ENCODE measurements at places on chromosomes 16 and 17. TPM values are rescaled to one million over a fixed set of nuclear protein-coding genes. Genes with fewer than 3 reads are reported as not detected.

DNA sequence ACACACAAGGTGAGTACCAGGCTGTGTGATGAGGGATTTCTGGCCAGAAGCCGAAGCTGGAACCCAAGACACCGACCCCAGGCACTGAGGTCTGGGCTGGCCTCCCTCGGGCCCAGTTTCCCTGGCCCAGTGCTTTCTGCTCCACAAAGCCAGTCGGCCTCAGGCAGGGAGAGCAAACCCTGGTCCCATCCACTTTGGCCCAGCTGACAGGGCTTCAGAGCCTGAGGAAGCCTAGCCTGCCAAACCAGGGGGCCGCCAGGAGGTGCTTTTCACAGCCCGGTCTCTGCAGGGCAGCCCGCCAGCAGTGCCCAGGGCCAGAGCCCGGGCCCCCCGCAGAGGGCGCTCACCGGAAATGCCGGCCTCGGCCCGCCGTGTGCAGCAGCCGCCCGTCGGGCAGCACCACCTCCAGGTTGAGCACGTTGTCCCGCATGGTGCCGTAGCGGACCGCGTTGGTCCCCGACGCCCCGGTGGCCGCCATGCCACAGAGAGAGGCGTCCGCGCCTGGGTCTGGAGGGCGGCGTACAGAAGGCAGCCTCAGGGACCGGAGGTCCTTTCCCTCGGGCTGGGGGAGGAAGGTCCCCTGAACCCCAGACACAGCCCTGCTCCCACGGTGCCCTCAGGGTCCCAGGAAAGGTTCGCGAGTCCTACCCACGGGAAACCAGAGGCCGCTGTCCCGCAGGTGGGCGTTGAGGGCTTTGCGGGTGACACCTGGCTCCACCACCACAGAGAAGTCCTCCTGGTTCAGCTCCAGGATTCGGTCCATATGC lies 2.2 kb downstream of the LDHD start:
- no peak for DNase-seq

DNA sequence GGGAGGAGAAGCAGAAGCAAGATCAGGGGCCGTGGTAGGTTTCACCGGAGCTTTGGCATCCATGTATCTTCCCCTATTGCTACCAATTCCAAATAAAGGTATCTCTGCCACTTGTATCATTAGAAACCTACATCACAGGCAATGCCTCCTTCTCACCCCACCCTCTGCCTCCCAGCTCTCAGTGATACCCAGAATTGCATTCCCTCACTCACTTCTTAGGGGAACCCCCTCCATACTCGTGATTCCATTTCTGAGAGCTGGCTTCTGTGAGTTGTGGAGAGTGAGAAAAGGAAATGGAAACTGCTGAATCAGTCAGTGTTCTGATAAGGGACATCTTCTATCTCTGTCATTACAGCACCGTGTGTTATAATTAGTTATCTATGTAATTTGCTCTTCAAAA lies 2.3 kb upstream of the CCL3 start:
- DNase-seq = no peak

DNA sequence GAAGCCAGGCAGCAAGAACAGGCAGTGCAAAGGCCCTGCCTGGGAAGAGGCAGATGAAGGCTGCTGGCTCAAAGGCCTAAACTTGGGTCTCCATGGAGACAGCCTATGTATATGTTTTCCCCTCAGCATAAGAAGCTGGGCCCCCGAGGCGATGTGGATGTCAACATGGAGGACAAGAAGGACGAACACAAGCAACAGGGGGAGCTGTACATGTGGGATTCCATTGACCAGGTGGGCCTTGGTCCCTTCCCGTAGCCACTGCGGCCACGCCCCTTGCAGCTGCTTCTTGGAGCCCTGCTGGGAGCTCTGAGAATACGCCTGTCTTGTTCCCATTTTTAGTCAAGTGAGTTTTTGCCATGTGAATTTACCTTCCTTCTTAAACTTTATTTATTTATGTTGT lies 106.0 kb downstream of the SDR42E1 start:
- no peak for DNase-seq

GRCh38 chr16:88928405-88929090 lies 48.5 kb downstream of the CBFA2T3 start:
- DNase-seq = no peak

LRRC37A gene
- total RNA-seq = 2.6 TPM

GRCh38 chr16:48367441-48368049 lies 17.7 kb downstream of the SIAH1 start:
- DNase-seq = no peak

DNA sequence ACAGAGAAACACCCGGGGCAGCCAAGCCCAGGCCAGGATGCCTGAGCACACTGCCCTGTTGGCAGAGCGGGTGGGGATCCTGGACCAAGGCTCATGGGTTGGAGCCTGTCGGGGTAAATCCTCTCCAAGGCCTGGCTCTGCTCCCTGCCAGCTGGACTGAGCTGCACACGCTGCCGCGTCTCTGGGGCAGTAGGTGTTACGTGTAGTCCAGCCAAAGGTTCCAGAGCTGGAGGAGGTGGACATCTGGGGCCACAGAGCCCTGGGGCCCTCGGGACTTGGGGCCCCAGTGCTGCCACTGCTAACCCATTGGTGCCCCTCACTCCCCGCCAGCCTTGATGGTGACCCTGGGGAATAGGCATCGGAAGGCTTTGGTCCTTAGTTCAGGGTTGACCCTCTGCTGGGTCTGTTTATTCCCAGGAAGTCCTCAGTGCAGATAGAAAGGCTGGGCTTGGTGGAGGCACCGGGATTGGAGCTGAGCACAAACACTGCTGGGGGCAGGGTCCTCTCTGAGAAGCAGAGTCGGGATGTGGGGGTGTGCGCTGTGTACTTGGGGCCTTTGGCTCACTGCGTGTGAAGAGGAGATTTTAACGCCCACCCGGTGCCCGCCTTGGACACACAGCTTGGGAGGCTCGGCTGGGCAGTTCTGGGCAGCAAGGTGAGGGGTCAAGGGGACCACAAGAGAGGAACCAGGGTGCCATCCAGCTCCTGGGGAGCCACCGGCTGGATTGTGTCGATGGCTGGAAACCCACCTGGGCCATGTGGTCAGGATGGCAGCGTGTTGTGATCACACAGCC lies 16.3 kb upstream of the CBX4 start:
- DNase-seq = no peak

DNA sequence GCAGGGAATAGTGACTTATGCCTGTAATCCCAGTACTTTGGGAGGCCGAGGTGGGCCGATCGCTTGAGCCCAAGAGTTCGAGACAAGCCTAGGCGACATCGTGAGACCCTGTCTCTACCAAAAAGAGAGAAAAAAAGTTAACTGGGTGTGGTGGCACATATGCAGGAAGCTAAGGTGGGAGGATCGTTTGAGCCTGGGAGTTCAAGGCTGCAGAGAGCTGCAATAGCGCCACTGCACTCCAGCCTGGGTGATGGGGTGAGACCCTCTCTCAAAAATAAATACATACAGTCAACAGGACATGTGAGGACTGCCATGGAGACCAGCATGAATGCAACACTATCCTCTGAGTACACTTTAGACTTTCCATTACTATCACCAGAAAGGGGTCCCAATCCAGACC lies 15.4 kb upstream of the ST6GALNAC2 start:
- no peak for DNase-seq

- no peak for DNase-seq
Observed at GRCh38 chr16:50446861-50447260, 78.1 kb upstream of the BRD7 start.

- DNase-seq = no peak
Observed at GRCh38 chr16:28499854-28500253, 5.4 kb downstream of the APOBR start.

DNA sequence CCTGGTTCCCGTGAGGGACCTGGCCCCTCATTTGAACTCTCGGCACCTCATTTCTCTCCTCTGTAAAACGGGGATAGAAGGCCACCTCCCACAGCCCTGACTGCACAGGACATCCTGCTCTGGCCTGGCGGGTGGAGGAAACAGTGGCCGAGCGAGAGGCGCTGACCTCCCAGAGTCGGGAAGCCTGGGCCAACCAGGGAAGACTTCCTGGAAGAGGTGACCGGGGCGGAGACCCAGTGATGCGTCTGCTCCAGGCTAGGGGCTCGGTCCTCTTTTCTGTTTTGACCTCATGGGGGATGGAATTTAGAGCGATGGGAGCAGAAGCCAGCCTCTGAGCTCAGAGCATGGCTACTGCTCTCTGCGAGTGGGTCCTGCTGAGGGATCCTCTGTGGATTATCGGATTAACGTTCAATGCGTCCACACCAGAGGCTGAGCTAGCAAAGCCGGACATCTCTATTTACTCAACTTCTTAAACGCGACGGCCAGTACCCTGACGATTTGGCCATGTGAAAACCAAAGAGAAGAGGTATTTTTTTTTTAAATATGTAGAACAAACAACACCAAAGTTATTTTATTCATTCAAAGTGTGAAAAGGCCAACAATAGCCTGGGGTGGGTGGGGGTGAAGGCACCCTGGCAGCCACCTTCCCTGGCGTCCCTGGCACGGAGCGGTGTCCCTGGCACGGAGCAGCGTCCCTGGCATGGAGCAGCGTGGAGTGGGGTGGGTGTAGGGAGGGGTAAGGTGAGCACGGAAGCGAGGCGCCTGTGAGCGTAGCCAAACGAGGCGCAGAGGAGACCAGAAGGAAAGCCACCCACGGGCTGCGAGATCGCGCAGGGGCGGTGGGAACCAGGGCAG lies 9.2 kb upstream of the MSLN start:
- no peak for DNase-seq

NPIPA8 gene
- total RNA-seq = 1.5 TPM

DNA sequence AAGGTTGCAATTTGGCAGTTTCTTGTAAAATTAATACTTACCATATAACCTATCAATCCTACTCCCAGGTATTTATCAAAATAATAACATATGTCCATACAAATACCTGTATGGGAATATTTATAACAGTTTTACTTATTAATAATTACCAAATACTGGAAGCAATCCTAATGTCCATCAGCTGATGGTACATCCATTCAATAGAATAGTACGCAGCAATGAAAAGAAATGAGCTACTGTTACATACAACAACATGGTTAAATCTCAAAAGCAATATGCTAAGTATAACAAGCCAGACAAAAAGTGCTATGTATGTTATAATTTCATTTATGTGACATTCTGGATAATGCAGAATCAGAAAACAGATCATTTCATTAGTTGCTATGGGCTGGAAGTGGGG lies 1.2 kb downstream of the HYDIN start:
- no peak for DNase-seq

DNA sequence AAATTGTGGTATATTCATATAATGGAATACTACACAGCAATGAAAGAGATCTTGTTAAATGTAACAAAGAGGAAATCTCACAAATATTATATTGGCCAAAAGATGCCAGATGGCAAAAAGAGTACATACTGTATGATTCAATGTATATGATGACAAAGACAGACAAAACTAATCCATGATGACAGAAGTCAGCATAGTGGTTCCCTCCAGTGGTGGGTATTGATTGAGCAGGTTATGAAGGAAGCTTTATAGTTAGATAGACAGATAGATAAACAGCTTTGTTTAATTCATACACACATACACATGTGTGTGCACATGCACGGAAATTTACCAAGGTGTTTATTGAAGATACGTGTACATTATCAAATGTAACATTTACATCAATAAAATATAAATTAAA lies 74.4 kb upstream of the SMIM36 start:
- DNase-seq = no peak

GRCh38 chr17:16286947-16287562 lies 66.2 kb downstream of the CENPV start:
- DNase-seq = no peak

- no peak for DNase-seq
Observed at GRCh38 chr17:81866440-81867169, 4.5 kb downstream of the ARHGDIA start.

IRX6 gene
- 0.17 TPM for total RNA-seq

GRCh38 chr17:77111934-77112296 lies 28.9 kb upstream of the SEC14L1 start:
- DNase-seq = no peak

- no peak for DNase-seq
Observed at GRCh38 chr17:80080081-80080480, 21.3 kb upstream of the GAA start.

- no peak for DNase-seq
Observed at GRCh38 chr17:6868582-6868981, 37.1 kb upstream of the TEKT1 start.

ASB16 gene
- 0.58 TPM for total RNA-seq

DNA sequence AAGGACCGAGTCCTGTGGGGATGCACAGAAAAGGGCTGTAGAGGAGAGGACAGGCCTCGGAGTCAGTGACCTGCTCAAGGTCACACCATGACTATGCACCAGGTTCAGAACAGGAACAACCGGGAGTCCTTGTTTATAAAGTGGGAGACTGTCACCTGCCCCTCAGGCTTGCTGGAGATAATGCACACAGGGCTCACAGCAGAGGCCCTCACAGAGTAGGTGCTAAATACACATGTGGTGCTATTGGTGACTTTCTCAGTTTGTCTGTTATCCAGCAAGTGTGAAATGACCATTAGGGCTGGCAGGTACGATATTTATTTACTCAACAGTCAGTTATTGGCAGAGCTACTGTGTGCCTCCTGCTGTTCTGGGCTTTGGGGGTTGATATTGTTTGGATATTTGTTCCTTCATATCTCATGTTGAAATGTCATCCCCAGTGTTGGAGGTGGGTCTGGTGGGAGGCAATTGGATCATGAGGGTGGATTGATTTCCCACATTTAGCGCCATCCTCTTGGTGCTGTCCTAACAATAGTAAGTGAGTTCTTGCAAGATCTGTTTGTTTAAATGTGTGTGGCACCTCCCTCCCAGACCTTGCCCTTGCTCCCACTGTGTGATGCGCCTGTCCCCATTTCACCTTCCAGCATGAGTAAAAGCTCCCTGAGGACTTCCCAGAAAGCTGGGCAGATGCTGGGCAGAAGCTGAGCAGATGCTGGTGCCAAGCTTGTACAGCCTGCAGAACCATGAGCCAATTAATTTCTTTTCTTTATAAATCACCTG lies 162.1 kb upstream of the MPHOSPH6 start:
- DNase-seq = no peak

MT1F gene
- 36.6 TPM for total RNA-seq

DNA sequence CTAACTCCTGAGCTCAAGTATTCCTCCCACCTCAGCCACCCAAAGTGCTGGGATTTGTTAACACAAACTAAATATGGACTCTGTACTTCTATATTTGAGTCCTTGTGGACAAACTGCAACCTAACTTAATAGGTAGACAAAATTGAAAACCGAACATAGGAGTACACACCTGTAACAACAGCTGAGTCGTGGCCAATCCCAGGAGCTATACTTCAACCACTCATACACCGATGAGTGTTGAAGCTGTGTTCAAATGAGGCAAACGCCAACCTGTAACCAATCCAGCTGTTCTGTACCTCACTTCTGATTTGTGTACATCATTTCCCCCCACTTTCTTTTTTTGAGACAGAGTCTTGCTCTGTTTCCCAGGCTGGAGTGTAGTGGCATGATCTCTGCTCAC lies 471.5 kb upstream of the C16orf82 start:
- DNase-seq = no peak
